ENCODE measurements at places on chromosomes 7 and 10.

DNA sequence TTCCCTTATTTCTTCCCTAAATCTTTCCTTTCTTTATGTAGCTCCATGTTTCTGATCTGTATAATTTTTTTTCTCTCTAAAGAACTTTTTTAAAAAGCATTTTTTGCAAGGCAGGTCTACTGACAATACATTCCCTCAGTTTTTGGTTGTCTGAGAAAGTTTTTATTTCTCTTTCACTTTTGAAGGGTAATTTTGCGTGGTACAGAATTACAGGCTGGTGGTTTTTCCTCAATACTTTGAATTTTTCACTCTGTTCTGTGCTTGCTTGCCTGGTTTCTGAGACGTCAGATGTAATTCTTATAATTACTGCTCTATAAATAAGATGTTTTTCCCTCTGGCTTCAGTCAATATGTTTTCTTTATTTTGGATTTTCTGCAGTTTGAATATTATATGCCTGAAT lies 205.4 kb upstream of the VSTM2A start:
- DNase-seq: no peak

GRCh38 chr10:123512901-123513775 lies 153.0 kb upstream of the GPR26 start:
- no peak for DNase-seq

- no peak for DNase-seq
Observed at GRCh38 chr10:99042051-99042771, 193.4 kb downstream of the HPSE2 start.

DNA sequence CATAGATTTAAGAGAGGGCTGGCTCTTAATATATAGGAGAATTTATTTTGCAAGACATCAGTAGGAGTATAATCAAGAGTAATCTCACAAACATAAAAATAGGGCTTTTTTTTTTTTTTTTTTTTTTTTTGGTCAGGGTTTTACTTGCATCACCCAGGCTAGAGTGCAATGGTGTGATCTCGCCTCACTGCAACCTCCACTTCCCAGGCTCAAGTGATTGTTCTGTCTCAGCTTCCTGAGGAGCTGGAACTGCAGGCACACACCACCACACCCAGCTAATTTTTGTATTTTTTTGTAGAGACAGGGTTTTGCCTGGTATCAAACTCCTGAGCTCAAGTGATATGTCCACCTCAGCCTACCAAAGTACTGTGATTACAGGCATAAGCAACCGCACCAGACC lies 535.3 kb downstream of the CCSER2 start:
- no peak for DNase-seq

DNA sequence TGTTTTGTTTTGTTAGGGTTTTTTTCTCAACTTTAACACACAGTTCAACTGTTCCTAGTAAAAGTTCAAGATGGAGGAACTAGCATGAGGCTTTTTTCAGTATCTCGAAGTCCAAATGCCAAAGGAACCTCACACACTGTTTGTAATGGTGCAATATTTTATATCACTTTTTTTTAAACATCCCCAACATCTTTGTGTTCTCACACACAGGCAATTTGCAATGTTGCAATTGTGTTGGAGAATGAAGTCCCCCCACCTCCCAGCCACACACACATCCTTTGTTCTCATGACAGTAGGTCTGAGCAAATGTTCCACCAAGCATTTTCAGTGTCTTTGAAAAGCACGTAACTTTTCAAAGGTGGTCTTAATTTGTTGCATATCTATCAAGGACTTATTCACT lies 120.9 kb downstream of the TWIST1 start:
- no peak for DNase-seq

- DNase-seq: no peak
Observed at GRCh38 chr10:78726171-78726570, 342.6 kb upstream of the ZMIZ1 start.

DNA sequence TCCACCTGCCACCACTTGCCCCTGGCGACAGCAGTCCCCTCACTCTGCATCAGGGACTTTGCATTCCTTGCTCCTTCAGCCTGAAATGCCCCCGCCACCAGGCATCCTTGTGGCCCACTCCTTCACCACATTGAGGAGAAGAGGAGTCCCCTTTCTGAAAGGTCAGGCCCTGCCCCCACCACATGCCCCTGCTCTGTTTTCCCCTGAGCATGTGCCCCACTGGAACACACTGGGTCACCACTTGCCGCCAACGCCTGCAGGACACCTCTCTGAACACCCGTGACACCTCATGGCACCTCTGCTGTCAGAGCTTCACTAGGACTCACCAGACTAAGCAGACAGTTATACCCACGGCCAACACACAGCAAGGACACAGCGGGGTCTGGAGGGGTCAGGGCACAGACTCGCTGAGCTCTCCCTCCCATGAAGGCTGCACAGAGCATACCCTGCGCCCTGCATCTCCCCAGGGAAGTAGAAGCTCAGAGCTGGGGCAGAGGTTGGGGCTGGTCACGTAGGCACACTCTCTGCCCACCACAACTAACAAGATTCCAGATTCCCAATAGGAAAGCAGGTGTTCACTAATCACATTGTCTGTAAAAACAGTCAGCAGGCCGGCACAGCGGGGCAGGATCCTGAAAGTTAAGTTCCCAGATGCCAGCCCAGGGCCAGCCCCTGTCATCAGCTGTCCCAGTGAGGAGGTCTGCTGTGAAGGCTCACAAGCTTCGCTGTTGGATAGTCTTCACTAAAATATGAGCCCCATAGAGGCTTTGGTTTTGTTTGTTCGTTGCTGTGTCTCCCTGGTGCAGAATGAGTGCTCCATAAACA lies 5.8 kb upstream of the AOC1 start:
- no peak for DNase-seq

- no peak for DNase-seq
Observed at GRCh38 chr10:79024720-79025198, 44.0 kb upstream of the ZMIZ1 start.

DNA sequence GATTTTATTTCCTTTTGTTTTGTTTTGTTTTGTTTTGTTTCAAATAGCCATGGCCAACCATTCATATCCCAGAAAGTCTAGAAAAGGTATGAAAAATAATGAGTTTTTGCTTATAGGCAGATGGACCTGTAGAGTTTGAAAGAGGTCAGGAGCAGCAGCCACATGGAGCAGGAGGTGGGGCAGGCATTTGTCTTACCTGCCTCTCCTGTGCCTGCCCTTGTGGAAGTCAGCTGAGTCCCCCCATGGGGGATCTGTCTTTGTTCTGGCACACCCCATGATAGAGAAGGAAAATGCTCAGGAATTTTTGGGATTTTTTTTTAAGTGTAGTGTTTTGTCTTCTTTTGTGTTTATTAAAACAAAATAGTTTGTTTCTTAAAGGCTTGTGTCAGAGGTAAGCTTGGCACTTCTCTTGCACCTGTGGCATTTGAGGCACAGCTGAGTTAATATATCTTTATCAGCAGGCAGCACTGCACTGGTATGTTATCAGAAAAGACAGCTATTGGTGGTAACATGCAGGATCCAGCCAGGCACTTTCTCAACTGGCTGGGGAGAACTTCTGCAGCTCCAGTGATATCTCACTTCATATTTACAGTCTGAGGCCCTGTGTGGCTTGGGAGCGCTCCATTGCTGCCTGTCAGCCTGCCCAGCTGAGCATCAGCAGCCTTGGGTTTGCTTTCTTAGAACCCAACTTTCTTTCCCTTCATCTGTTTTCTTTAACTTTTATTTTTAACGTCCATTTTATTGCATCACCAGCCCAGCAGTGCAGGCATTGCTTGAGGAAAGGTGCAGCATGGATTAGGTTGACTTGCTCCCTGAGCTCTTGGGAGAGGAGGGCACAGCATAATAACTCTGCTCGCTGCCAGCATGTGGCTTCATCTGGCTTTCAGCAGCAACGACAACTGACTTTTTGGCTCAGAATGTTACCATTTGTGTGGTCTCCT lies 44.4 kb downstream of the LRRC4 start:
- DNase-seq: no peak

- DNase-seq: no peak
Observed at GRCh38 chr10:131902211-131902610, 1.4 kb downstream of the PPP2R2D start.

DNA sequence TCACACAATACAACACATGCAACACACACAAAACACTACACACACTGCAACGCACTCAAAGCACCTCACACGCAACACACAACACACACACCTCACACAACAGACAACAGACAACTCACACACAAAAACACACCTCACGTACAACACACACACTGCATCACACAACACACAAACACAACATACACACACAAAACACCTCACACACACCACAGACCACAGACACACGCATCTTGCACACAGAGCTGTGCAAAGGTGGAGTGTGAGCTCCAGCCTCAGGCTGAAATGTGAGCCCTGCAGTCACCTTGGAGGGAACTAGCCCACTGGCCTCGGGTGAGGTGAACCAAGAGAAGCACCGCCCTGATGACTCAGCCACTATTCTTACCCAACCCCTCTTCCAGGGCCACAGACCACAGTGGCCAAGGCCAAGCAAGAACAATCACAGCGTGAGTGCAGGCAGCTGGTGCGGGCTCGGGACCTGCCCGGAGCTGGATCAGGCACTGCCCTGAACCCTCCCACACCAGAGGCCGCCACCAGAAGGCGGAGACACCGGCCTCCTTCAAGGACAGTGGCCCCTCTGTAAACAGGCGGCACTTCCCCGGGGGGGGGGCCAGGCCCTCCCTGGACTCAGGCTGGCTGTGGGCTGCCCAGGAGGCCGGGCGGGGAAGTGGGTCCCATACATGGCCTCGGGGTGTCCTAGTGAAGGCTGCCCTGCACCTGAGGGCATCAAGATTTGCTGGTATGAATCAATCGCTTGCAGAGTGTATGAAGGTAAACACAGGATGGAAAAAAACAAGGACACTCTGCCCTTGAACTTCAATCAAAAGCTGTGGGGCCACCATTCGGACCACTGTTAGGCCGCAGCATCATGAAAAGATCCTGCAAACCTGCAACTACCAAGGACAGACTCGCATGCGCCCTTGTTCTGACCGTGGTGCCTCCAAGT lies 106.7 kb downstream of the TNS3 start:
- no peak for DNase-seq

DNA sequence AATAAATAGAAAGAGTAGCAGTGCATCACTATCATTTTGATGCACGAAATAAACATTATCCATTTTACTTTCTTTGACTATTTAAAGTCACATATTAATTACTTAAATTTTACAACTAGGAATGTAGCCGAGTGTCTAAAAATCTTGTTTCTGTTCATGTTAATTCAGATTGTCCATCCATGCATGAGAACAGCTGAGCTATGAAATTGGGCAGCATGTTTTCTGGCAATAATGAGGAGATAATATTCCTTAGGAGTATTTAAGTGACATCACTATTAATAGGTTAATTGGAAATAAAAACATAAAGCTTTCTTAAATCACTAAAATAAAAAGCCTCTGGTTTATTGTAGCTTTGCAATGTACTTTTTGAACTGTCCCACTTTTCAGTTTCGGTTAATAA lies 293.8 kb downstream of the PHTF2 start:
- no peak for DNase-seq

GRCh38 chr10:8193546-8193945 lies 139.1 kb downstream of the GATA3 start:
- DNase-seq: no peak

GRCh38 chr7:1254281-1255079 lies 21.8 kb downstream of the UNCX start:
- DNase-seq: no peak

- DNase-seq: no peak
Observed at GRCh38 chr10:21919117-21919516, 84.4 kb downstream of the DNAJC1 start.

DNA sequence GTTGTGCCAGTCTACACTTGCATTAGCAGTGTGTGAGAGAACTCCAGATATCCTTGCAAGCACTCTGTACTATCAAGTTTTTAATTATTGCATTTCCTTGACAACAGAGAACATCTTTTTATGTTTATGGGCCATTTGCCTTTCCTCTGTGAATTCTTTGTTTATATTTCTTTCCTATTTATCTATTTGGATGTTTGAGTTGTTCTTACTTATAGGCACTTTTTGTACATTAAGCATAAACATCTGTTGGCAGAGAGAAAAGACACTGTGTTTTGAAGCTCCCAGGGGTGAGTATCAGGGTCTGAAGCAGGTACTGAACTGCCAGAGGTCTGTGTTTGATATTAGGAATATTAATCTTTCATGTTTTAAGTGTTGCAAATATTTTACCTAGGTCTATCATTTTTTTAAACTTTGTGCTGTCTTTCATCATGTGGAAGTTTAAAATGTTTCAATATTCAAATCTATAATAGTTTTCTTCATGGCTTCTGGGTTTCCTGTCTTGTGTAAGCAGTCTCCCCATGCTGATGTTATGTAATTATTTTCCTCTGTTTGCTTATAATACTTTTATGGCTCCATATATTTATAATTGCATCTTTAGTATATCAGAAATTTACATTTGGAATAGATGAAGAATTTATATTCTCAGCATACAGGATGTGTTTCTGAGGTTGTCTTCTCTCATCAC lies 17.7 kb upstream of the PDCD4 start:
- DNase-seq: no peak

GRCh38 chr7:65846008-65846570 lies 26.8 kb upstream of the VKORC1L1 start:
- DNase-seq: no peak

DNA sequence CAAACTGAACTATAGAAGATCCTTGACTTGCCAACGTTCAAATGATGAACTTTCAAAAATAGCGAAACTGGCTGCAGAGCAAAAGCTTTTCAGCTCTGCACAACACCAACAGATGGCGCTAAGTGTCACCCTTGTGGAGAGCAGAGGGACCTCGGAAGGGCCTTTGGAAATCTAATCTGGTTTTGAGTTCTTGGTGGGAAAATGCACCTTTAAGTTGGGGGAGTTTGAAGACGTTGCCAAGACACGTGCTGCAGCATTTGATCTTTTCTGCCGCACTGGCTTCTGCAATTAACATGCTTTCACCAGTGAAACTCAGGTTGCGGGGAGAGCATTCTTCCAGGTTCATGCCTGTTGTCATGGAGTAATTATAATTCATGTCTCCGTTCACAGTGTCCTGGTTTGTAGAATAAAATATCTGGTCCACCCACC lies 26.3 kb upstream of the WDR11 start:
- DNase-seq: no peak

DNA sequence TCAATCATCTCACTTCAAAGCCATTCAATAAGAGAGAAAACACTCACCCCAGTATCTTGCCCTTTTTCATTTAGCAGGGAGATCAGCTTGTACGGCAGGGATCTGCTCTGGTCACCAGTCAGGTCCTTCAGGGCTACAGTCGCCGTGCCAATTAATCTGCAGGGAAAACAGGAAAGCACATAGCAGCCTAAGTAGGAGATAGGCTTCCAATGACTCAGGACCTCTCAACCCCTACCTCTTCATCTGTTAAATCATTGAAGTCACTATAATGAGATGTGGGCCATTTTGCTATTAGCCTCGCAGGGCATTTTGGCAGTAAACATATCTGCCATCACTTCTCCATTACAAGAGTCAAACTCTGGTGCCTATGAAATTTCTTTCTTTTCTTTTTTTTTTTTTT lies 50.8 kb downstream of the MYOF start:
- no peak for DNase-seq

- DNase-seq: no peak
Observed at GRCh38 chr7:142123184-142123583, 11.7 kb downstream of the MGAM2 start.

- no peak for DNase-seq
Observed at GRCh38 chr7:142789441-142789840, 18.7 kb downstream of the PRSS2 start.

Data from NCI-H187 treated with DMSO at 0.1 percent for 48 hours (cell line).